ENCODE measurements at places on chromosomes 11 and 22.

DNA sequence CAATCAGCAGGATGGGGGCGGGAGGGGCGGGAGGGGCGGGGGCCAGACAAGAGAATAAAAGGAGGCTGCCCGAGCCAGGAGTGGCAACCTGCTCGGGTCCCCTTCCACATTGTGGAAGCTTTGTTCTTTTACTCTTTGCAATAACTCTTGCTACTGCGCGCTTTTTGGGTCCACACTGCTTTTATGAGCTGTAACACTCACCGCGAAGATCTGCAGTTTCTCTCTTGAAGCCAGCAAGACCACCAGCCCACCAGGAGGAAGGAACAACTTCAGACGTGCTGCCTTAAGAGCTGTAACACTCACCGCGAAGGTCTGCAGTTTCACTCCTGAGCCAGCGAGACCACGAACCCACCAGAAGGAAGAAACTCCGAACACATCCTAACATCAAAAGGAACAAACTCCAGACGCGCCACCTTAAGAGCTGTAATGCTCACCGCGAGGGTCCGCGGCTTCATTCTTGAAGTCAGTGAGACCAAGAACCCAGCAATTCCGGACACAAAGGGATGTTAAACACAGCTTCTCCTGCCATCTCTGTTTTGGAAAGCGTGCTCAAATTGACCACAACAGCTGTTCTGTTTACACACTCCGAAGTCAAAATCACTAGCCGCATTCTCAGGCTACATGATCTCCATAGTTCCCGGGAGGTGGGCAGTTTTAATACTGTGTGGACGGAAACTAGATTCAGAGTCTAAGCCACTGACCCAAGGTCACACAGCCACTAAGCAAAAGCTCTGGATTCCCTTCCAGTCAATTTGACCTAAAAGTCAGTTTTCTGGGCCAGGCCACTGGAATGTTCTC is 11.9 kb downstream of the PLAAT2 start:
- DNase-seq, result no peak

DNA sequence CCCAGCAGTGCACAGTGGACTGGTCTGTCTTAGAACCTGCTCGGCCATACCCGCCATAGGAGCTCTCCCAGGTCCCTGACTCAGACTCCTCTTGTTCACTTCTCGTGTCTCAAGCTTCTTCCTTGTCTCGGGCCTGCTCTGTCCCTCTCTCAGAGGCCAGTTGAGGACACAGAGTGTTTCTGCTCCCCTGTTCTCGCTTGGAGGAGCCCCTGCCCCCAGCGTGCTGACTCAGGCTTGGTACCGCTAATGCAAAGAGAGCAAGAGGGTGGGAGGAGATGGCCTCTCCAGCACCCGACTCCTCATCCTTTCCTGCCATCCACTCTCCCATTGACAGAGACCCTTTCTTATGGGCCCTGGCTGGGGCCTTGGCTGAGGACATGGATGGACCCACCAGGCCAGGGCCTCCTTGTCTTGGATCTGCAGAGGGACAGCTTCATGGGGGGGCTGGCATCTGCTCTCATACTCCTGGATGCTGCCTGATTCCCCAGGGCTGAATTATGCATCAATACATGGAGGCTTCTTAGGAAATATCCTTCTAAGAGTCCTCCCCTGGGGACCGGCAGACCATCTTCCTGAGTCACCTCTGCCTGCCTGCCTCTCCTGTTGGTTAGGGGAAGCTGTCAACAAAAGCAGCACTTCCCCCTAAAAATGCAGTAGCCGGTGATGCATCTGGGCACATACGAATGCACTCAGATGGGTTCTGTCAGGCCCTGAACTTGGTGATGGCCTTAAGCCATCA is 15.9 kb downstream of the TSPAN18 start:
- DNase-seq, result no peak

GRCh38 chr11:117188620-117189081 is 10.1 kb downstream of the SIDT2 start:
- DNase-seq, result no peak

- no peak for DNase-seq
These were observed 3.0 kb downstream of the DKK3 start for GRCh38 chr11:12005476-12005875.

DNA sequence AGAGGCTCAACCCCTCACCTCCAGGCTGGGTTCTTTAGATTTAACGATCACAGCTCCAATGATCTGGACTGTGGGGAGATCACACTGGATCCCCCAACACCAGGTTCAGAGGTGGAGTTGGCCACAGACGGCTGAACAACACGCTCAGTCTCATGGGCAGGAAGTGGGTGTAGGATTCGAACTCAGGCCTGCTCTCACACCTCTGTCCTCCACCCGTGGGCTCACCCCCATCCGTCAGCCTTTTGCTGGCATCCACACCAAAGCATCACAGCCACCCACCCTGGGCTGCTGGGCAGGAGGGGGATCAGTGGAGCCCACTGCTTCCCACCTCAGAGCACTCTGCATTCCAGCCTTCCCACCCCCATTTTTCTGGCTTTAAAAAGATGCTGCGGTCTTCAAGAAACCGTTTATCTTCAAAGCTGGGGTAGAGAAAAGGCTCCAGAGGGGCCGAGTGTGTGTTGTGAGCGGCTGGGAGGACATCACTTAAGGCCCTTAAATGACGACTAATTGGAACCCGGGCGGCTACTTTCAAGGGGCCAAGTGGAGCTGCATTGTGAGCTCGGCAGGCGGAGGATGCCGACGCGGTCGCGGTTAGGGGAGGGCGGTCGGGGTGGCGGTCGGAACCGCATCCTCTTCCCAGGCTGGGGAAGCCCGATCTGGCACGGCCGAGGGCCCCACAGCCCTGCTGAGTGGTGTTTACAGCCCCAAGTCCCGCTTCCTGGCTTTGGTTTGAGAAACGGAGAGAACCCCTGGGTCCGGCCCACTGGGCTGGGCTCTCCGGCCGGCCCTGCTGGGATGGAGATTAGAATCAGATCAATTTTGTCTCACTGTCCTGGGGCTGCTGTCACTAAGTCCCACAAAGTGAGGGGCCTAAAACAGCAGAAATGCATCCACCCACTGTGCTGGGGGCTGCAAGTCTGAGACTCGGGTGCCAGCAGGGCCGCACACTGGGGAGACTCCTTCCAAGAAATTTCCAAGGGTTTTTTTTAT is 15.9 kb upstream of the FGF3 start:
- DNase-seq, result no peak

- DNase-seq, result no peak
These were observed 83.7 kb downstream of the PHF21B start for GRCh38 chr22:44926124-44926475.

- no peak for DNase-seq
These were observed 5.0 kb downstream of the MAP6 start for GRCh38 chr11:75663808-75664207.

DNA sequence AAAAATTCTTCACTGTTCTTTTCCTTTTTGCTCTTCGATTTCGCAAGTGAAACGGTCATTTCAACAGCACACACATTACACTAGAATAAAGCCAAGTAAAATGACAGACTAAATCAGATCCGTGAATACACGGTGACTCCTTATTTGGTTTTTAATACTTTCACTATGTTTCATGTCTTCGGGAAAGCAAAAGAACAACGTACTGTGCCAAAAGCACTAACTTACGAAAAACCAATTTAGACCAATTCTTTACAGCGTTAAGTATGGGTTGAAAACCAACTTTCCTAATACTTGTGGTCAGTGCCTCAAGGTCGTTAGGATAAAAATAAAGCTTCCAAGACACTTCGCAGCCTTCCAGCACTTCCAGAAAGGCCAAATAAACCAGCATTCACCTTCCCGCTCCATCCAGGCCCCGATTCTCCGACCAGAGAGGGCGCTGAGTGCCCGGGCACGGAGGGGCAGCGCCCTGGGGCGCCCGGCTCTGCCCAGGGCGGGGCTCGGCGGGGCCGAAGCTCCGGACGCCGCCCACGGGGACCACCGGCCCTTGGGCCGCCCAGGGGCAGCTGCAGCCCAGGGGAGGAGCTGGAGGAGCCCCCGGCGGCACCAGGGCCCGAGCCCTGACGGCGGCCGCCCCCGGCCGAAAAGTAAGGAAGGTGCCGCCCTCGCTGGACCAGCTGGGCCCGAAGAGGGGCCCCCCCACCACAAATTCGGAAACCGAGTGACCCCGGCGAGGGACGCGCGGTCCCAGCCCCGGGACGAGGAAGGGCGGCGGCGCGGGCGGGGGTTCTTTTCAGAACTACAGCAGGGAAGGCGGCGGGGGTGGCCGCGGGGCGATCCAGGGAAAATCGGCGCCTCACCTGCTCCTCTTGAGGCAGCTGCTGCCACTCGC is 499 bp downstream of the ATL3 start:
- DNase-seq, result no peak

GRCh38 chr11:46100670-46101069 is 20.6 kb downstream of the PHF21A start:
- DNase-seq, result no peak

- no peak for DNase-seq
These were observed 418.7 kb downstream of the SOX6 start for GRCh38 chr11:15937601-15938120.

GRCh38 chr11:134027671-134028070 is 41.2 kb upstream of the JAM3 start:
- DNase-seq, result no peak

DNA sequence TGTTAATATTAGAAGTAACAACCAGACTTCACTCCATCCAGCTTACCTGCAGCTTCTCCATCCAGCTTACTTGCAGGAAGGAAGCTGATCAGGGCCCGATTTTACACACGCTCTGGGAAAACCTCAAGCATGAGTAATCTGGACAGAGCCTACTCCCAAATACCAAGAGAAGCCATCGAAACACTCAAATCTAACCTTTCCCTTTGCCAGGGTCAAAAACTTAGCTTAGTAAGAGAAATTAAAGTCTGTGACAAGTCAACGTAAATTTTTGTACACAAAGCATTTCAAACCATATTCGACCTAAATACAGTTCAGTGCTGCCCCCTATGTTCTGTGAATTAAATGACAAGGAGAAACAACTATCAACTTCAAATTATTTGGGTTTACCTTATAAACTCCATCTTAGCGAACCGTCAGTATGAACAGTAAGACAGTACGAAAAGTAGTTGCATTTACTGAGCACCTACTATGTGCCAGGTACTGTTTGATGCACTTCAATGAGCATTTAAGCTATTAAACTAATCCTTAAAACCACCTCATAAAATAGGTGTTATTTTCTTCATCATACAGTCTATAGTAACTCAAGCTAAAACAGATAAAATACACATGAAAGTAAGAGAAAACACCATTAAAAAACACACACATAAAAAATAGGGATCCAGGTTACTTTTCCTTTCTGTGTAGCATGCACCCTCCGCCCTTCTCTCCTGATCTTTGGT is 36.9 kb downstream of the ARFGAP3 start:
- no peak for DNase-seq

GRCh38 chr22:39529487-39529851 is 3.1 kb downstream of the RPS19BP1 start:
- DNase-seq, result no peak

- no peak for DNase-seq
These were observed 10.9 kb upstream of the AGBL2 start for GRCh38 chr11:47726118-47726442.

- no peak for DNase-seq
These were observed 98.2 kb downstream of the MSANTD4 start for GRCh38 chr11:105923807-105924206.

DNA sequence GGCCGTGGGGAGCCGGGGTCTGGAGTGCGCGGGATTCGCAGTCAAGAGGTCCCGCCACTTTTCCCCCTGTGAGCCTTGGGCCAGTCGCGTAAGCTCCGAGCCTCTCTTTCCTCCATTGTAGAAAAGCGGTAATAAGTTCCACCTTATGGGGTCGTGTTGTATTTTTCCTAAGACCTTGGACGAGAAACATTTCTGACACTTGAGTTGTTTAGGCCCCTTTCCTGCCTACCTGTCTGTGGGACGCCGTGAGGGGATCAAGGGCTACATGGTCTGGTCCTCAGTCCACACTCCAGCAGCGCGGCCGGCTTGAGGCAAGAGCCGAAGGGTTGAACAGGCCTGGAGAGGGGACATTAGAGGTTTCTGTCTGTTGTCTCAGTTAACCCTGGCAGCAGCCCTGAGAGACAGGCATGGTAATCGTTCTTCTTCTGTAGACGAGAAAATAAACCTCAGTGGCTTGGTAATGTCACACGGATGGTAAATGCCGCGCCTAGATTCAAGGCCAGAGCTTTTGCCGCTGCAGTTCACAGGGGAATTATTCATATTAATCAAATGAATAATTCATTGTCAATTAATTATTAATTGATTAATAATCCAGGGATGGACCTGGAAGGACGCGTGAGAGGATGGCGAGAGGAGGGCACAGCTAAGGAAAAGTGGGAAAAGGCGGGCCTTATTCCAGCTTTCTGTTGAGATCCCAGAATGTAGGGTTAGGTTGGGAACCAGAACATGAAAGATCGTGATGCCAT is 545 bp downstream of the FEN1 start:
- peak; percentile 78 for DNase-seq

- DNase-seq, result no peak
These were observed 101.9 kb upstream of the OR4B1 start for GRCh38 chr11:48114740-48115139.

- DNase-seq, result no peak
These were observed 23.5 kb downstream of the CTNND1 start for GRCh38 chr11:57785072-57785471.

GRCh38 chr11:34512840-34513681 is 533 bp downstream of the ELF5 start:
- peak; percentile 34 for DNase-seq

DNA sequence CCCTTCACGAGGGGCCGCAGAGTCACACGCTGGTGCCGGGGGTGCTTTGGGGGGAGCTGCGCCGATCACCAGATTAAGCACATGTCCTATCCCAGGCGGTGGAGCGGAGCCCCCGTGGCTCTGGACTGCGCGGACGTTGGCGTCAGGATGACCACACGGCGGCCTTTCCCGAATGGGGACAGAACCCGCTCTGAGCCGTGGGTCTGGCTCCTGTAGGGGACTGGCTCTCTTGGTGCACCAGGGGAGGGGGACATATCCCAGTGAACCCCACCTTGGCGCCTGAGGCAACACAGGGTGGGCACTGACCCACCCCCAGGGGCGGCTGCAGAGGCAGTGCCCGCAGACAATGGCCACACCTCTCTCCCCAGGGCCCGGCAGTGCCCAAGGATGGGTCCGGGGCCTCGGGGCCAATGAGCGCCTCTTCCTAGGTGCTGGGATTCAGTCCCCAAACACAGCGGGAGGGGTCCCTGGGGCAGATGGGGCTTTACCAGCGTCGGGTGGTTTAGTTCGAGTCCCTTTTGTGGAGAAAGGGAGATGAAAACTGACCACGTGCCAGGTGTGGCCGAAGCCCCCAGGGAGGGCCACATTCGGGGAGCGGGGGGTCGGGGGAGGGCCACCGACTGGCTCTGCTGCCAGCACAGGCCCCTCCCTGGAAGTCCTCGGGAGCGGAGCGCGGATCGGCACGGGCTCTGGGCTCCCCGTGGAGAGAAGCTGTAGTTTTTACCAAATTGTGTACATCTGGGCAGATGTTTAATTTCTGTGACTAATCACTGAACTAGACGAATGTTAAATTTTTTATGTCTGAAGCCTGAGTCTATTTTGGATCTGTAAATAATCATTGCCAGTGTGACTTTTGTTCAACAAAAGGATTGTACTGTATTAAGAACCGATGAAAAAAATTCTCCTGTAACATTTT is 58.9 kb downstream of the GRAMD4 start:
- no peak for DNase-seq

GRCh38 chr22:20244691-20245576 is 23.2 kb downstream of the RTN4R start:
- no peak for DNase-seq

- no peak for DNase-seq
These were observed 16.9 kb downstream of the USP47 start for GRCh38 chr11:11858676-11859075.

GRCh38 chr11:8692417-8692816 is 9.8 kb downstream of the RPL27A start:
- no peak for DNase-seq
